ENCODE measurements at places on chromosomes 3 and 15.

- DNase-seq, result peak; percentile 43
Observed at GRCh38 chr15:99502182-99502581, 63.6 kb upstream of the MEF2A start.

DNA sequence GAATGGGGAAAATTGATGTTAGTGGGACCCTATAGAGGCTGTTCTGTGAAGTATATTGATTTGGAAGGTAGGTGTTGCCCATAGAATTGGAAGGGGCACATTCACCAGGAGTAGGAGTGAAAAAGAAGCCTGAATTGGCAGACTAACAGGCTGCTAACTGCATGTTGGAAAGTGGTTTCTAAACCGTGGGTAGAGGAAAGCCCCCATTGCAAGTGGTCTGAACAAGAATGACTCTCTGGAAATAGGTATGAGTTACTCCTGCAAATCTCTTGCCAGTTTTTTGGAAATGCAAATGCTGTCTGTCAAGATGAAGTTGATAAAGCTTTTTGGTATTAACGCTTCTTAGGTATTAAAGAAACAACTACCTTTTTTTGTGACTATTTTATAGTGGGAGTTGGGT is 3.5 kb downstream of the UBE2E1 start:
- DNase-seq, result peak; percentile 20

DNA sequence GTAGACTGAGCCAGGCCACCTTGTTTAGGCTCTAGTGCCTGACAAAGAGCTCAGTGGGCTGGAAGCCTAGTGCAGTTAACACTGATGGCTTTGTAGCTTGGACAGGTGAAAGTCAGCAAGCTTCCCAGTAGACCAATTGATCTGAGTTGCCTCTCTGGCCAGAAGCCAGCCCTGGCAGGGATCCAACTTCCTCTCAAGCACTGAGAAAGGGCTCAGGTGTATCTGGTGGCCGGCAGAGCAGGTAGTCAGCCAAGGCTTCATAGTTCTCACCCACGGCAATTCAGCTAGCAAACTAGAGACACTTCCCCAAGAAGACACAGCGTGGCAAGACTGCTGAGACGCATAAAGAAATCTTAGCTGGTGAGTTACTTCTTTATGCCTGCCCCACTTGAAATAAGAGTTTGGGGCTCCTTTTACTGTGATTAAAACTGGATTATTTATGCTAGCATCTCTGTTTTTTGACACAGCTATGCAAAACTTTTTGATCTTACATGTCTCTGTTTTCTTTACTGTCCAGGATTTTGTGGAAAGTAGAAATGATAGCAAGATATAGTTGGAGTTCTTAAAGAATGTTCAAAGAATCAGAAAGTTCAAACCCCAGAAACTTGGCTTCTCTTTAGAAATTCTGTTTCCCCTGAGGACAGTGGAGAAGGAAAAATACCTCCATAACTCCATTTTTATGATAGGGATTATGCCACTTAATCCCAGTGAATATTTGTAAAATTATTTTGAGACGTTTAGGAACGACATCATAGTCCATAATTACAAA is 8.4 kb upstream of the CA12 start:
- no peak for DNase-seq

DNA sequence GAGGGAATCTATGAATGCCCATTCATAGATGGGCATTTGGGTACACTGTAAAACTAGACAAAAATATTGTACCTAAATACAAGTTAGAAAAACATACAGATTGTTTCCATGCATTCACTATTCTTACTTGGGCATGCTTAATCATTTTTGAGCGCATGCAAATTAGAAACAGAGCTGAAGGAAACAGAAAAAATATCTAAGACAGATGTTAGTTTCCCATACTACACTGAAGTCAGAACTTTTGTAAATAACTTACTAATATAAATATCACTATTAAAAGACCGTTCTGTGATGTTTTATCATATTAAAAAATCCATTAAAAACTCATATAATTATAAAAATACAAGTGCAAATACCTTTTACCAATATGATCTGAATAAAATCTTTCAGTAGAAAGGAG is 58.7 kb downstream of the GOLIM4 start:
- DNase-seq, result no peak

DNA sequence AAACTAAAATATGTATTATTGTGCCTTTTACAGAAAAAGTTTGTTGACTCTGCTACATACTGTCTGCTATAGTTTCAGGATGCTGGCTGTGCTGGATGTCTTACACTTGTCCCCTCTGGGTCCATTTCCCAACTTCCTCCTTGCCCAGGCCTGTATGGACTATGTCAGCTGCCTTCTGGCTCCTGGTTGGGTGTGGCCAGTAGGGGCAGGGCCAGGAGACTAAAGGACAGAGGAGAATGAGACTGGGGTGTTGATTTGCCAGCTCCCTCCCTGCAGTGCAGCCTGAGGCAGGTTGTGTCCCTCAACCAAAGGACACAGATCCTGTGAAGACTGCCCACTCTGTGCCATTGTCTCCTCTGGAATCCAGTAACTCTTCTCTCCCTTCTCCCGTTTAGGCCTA is 90.6 kb upstream of the UBE2E2 start:
- DNase-seq, result peak; percentile 2

DNA sequence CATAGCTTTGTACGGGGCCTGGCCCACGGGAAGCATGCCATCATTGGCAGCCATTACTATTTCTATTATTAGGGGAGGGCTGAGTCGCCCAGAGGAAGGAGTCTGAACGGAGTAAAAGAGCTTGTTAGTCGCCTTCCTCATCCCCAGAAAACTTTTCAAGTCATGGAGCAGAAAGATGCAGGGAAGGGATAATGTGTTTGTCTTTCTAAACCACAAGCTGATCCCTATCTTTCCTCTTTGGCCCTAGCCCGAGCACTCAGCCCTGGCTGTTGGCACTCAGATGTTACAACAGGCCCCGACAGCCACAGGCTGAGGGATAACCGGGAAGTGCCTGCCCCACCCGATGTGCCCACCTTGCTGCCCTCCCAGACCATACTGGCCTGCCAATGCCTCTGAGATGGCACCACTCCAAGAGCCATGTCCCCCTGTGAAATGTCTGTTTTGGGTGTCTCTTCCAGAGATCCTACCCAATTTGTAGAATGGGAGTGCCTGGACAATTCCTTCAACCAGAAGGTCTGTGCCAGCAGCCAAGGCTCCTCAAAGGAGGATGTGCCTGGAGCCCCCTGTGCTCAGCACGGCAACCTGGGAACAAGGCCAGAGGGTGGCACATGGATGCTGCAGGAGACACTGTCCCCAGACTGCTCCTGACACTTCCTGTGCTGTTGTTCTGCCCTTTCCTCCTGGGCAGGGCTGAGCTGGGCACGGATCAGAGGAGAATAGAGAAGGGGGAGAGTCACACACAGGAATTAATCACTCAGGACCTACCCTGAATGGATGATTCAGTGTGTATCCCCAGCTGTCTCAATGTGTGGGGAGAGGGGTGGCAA is 10.8 kb downstream of the PAK6 start:
- no peak for DNase-seq

GRCh38 chr3:50825841-50826240 is 151.1 kb downstream of the DOCK3 start:
- DNase-seq, result no peak

DNA sequence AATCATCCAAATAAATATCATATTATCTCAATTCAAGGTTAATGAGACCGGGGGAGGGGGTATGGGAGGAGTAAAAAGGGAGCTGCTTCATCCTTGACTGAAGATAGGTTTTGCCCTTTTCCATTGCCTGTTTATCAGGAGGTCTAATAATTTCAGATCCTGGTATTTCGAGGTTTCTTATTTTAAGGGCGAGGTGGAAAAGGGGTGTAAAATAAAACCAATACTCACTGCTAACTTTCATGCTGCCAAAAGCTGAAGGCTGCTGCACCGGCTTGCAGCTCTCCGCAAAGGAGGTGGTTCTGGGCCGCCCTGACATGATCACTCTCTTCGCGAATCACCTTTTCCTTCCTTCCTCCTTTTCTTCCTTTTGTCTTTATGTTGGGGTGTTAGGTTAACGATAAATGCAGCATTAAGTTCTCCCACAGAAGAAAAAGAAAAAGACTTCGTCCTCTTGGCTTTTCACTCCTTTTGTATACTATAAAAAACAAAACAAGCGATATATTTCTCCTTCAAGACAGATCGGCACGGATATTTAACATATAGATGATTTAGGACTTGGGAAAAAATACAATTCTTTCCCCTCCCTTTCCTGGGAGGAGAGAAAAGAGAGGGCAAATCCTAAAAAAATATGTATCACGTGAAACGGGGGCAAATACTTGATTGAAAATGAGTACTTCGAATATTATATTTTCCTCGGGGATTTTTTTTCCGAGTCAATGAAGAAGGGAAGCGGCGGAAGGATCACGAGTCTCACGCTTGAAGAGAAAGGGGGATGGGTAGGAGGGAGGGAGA is 932 bp downstream of the GSK3B start:
- DNase-seq, result no peak

- DNase-seq, result no peak
Observed at GRCh38 chr3:2861920-2862319, 248.3 kb downstream of the IL5RA start.

DNA sequence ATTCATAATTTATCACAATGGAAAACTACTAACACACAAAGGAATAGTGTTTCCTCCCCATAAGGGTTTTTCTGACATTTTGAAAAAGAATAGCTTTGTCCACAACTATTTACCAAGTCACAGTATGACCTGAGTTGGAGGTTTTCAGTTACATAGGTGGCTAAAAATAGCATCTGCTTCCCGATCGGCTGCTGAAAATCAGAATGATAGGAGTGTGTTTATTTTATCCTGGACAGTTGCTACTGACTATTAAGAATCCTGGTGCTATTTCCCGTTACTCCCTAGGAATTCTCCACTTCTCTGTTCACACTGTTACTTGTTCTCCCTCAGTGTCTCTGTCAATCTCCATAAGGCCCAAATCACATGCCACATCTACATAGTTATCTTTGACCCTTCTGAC is 353.9 kb upstream of the RARB start:
- DNase-seq, result no peak

- DNase-seq, result no peak
Observed at GRCh38 chr3:68945225-68945624, 12.9 kb upstream of the TAFA4 start.

GRCh38 chr15:96102631-96103030 is 227.9 kb upstream of the NR2F2 start:
- DNase-seq, result no peak

- DNase-seq, result peak; percentile 10
Observed at GRCh38 chr15:78979456-78980320, 34.8 kb upstream of the CTSH start.

All from CD4-positive, alpha-beta T cell treated with Interferon alpha-2 for 1 hour (primary cell).